ENCODE measurements at places on chromosomes 12 and 14. TPM values are rescaled to one million over a fixed set of nuclear protein-coding genes. Genes with fewer than 3 reads are reported as not detected.

TTC7B gene
- total RNA-seq, result 92.3 TPM

IQSEC3 gene
- 8.1 TPM for total RNA-seq

PXMP2 gene
- total RNA-seq, result 11.7 TPM

DYRK2 gene
- total RNA-seq, result 17.4 TPM

TRAFD1 gene
- 17.4 TPM for total RNA-seq

GPX2 gene
- not detected for total RNA-seq

TRHDE gene
- 14.5 TPM for total RNA-seq

KLRK1 gene
- 1.7 TPM for total RNA-seq

TAS2R46 gene
- 1.8 TPM for total RNA-seq

PAH gene
- not detected for total RNA-seq

IL31 gene
- total RNA-seq, result not detected

CCDC177 gene
- total RNA-seq, result not detected

HOXC12 gene
- not detected for total RNA-seq

STXBP6 gene
- total RNA-seq, result 2.4 TPM

CPNE6 gene
- total RNA-seq, result not detected

TMEM263 gene
- 46.2 TPM for total RNA-seq

SYT1 gene
- total RNA-seq, result 0.87 TPM

ZFHX2 gene
- total RNA-seq, result 3.1 TPM

DLST gene
- total RNA-seq, result 143 TPM

FOXN4 gene
- total RNA-seq, result not detected

DGLUCY gene
- 41.1 TPM for total RNA-seq

TBX5 gene
- not detected for total RNA-seq

SYNE2 gene
- 267 TPM for total RNA-seq

C12orf54 gene
- total RNA-seq, result not detected

BCDIN3D gene
- 3.0 TPM for total RNA-seq

ARHGEF25 gene
- total RNA-seq, result 12.8 TPM

AICDA gene
- total RNA-seq, result not detected

RHOJ gene
- total RNA-seq, result 14.5 TPM

POTEM gene
- not detected for total RNA-seq

ASB2 gene
- 1.2 TPM for total RNA-seq

RNASE4 gene
- total RNA-seq, result 67.0 TPM

CRIP1 gene
- 64.8 TPM for total RNA-seq

ZNF26 gene
- 7.0 TPM for total RNA-seq

PDZRN4 gene
- not detected for total RNA-seq

ENTPD5 gene
- total RNA-seq, result 17.1 TPM
